ENCODE measurements at places on chromosomes 7 and 10.

DNA sequence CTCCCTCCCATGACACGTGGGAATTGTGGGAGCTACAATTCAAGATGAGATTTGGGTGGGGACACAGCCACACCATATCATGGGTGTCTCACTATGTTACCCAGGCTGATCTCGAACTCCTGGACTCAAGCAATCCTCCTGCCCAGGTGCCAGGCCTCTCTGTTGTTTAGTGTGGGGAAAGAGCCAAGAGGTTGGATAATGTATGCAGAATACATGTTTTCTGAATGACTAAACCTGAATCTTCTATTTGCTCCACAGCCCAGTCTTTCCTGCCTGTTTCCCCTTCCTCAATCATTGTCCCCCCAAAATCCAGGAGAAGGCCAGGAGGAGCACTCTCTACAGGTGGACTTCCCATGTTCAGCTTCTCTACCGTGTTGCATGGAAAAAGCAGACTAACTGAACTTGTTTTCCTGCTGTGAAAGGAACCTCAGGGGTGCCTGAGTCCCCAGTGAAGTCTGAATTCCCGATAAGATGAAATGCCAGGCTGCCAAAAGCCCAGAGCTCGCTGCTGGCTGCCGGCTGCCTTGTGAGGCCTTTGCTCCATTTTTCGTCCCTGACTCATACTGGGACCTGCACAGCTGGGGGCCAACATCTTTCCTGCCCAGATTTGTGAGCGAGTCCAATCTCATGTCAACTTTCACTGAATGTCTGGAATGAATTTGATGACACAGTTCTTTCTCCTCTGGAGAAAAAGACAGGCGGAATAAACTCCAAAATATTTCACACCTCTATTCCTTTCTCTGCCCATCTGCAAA, 588.0 kb downstream of the CALN1 start:
- DNase-seq = no peak

DNA sequence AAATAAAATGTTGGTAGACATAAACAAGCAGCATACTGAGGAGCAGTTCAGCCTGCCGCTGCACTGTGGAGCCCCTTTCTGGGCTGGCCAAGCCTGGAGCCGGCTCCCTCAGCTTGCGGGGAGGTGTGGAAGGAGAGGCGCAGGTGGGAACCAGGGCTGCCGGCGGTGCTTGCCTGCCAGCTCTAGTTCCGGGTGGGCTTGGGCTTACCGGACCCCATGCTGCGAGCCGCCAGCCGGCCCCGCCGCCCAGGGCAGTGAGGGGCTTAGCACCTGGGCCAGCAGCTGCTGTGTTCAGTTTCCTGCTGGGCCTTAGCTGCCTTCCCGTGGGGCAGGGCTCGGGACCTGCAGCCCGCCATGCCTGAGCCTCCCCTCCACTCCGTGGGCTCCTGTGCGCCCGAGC, 672.9 kb upstream of the POM121L12 start:
- no peak for DNase-seq

- DNase-seq = no peak
These were observed 137.6 kb upstream of the SAMD8 start for GRCh38 chr10:74973741-74974392.

DNA sequence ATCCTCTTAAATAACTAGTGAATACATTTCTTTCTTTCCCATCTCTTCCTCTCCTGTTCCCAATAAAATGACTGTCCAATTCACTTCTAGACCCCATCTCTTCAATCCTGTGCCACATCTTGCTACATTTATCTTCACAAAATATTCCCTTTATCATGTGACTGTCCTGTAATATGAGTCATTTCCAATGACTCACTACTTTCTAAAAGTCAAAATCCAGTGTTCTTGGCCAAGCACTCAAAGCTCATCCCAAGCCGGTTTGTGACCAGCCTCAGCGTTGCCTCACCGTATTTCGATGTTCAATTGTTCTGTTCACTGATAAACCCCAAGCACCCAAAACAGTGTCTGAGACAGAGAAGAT, 104.7 kb downstream of the PARD3 start:
- peak; percentile 86 for DNase-seq

- DNase-seq = peak; percentile 24
These were observed 52.6 kb downstream of the PFKP start for GRCh38 chr10:3119796-3120459.

DNA sequence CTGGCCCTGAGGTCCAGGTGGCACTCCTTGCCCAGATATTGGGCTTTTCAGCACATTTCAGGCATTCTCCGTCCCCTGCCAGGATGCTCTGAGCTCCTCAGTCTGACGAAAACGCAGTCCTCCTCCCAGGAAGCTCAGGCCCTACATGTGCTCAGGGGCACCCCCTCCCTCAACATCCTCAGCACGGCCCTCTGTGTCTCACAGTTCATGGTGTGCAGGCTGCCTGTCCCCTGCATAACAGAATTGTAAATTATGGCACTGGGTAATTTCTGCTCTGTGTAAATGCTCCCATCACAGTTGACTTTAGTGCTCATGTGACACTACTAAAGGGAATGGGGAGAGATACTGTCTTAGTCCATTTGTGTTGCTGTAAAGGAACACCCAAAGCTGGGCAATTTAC, 563.8 kb downstream of the DNAJB6 start:
- no peak for DNase-seq

DNA sequence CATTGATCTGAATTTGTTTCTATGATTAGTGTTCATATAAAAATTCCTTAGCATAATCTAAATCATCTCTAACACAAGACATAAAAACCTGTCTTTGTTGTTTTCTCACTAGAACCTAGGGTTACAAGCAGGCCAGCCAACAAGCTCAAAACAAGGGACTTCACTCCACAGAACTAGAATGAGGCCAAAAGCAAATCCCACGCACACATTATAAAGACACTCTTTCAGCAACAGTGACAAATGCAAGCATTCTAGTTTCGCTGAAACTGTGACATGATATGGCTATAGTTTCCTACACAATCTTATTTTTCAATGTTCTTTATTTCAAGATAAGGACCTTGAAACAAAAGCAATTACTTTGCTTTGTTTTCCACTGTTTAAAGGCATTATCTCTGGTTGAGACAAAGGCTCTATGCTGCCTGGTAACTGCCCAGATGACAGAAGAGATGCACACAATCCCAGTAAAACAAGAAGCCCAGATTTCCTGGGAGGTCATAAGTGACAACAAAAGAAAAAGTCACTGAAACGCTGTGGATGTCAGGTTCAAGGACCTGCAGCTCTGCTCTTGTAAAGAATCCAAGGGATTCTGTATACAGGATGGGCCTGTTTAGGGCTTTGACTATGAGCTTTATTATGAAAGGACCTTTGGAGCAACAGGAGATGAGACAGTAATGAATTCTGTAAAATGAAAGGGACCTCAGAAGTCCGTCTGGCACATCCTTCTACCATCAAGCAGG, 105.3 kb downstream of the SORCS1 start:
- DNase-seq = no peak

- DNase-seq = peak; percentile 86
These were observed 195.4 kb downstream of the SKIDA1 start for GRCh38 chr10:21329995-21330627.

- no peak for DNase-seq
These were observed 33.8 kb downstream of the SPAG6 start for GRCh38 chr10:22379059-22379458.

DNA sequence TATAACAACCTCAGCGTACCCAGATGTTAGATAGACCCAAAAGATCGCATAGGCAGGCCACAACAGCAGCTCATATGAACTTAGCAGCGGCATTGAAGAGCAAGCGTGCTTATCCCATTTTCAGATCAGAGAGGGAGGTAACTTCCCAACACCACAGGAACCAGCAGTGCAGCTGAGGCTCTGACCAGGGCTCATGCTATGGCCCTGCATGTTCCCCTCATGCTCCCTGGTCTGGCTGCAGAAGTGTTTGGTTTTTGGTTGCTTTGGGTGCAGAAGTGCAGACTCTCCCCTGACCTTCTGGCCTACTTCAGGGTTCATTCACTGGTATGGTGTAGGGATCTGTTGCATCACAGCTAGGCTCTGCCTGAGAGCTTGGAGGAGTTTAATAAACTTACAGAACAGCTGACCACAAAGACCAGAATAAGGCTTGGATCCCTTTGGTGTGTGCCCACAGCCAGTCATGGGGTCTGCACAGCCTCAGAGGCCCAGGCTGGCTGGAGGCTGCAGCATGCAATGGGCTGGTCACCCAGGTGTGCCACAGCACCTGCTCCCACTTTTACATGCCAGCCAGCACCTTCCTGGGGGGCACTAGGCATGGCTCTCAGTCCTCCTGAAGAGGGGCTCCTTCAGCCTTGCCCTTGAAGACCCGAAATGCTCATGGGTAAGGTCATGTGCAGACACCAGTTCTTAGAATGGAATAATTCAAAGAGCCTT, 9.1 kb upstream of the CXCL12 start:
- DNase-seq = no peak

GRCh38 chr10:69571618-69572158, 1.5 kb downstream of the NEUROG3 start:
- DNase-seq = no peak

GRCh38 chr7:150586068-150586784, 19.0 kb downstream of the GIMAP4 start:
- no peak for DNase-seq

GRCh38 chr7:135964274-135964673, 12.9 kb downstream of the MTPN start:
- no peak for DNase-seq

DNA sequence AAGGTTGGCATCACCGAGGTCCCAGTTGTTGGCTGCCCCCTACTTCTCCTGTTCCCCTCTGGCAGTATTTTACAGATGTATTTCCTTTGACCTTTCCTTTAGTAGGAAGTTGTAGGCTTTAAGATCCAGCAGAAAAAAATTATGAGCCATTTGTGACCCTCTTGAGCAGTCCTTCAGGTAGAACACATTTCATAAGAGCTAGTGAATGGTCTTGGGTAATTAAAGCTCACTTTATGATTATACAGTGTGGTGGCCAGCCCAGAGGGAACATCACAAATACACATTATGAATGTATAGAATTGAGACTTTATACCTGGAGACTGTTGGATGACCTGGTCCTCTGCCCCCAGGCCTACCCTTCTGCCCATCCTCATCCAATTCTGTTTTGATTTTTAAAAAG, 57.0 kb downstream of the KAT6B start:
- no peak for DNase-seq

GRCh38 chr7:46651561-46652088, 730.6 kb upstream of the IGFBP3 start:
- DNase-seq = peak; percentile 68

GRCh38 chr10:8069627-8070026, 15.1 kb downstream of the GATA3 start:
- no peak for DNase-seq

DNA sequence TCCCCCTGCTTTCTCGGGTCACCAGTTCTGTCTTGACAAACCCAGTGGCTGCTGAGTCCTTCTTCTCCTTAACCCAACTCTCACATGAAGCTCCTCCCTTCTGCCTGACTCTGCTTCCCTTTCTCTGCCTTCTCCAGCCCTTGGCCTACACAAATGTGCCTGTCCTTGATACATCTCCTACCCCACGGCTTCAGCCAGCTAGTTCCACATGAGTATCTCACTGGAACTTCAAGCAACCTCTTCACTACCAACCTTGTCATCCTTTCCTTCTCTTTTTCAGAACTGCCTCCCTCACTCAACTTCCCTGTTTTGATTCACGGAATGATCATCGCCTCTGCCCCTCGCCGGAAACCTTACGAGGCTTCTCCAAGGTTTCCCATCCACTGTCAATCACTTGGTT, 55.9 kb downstream of the PDIA4 start:
- no peak for DNase-seq

DNA sequence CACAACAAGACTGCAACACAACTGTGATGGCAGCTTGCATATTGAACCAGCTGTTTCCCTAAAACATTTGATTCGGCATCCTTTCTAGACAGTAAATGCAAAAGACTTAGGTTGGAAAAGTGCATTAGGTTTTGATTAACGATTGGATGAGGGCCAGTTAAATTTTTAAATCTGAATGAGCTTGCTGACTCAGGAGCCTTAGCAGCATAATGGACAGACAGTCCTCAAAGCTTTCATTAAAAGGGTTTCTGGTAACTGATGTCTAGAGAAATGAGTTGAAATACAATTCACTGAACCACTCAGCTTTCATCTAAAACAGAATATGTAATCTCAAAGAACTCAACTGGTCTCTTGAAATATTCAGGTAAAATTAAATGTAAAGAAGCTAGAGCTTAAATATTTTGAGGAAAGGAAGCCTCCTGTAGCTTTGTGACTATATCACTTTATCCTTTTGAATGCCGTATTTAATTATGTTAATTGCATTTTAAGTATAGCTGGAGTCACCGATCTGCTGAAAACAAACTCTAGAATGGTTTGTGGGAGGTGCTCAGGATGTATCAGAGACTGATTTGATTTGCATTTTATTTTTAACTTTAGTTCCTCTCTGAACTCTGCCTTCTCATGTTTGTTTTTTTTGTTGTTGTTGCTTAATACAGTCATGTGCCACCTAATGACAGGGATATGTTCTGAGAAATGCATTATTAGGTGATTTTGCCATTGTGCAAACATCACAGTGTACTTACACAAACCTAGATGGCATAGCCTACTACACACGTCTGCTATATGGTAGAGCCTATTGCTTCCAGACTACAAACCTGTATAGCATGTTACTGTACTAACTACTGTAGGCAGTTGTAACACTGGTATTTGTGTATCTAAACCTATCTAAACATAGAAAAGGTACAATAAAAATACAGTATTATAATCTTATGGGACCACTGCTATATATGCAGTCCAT, 29.2 kb upstream of the ATRNL1 start:
- DNase-seq = no peak

GRCh38 chr10:44513591-44513990, 128.7 kb upstream of the CXCL12 start:
- DNase-seq = peak; percentile 23

DNA sequence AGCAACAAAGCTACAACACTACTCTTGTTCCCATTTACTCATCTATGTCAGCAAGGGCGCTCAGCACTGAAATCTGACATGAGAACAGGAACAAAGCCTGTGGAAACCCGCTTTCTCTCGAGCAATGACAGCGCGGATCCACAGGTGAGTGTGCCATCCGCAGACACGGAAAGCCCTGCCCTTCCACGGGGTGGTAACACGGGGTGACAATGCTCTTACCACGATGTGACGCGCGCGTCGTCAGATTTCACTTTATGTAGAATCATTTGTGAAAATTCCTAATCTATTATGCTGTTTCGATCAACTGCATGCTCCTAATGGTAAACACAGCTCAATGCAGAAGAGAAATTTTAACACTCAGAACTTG, 34.4 kb downstream of the ZFAND2A start:
- DNase-seq = no peak

DNA sequence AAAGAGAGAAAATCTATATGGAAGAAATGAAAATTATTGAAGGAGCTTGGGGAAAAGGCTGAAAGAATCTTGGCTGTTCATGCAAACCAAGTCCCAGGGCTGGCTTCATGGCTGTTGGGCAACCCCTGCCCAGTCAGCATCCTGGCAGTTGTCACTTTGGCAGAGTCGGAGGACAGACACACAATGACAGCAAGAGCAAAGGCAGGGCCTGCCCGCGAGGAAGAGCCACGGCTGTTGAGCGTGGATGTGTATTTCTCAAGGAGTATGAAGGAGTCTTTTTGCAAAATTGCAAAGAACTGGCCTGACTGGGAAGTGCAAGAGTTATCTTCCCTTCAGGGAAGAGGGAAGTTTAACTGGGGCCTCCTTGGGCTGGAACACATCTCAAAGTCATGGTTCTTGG, 11.7 kb downstream of the PTPRE start:
- no peak for DNase-seq

All from MCF 10A (cell line).